NCI-H1417 treated with DMSO at 0.1 percent for 48 hours (cell line): ENCODE measurements at places on chromosomes 11 and 22.

GRCh38 chr11:30914143-30914762 lies 328.1 kb upstream of the MPPED2 start:
- no peak for DNase-seq

GRCh38 chr11:129414144-129414872 lies 38.7 kb downstream of the BARX2 start:
- DNase-seq = no peak

DNA sequence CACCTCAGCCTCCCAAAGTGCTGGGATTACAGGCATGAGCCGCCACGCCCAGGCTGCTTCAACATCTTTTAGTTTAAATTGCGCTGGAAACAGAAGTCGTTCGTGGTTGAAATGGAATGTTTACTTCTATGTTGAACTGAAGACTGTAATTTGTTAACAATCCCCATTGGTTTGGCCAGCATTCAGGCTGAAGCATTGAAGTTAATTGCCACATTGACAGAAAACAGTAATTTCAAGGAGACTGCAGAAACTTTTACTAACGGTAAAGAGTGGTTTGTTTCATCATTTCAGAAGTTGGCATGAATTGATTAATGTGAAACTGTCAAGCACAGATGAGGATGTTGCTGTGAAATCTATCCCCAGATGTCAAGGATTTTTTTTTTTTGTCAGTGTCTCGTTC lies 14.2 kb downstream of the AP5B1 start:
- DNase-seq = no peak

DNA sequence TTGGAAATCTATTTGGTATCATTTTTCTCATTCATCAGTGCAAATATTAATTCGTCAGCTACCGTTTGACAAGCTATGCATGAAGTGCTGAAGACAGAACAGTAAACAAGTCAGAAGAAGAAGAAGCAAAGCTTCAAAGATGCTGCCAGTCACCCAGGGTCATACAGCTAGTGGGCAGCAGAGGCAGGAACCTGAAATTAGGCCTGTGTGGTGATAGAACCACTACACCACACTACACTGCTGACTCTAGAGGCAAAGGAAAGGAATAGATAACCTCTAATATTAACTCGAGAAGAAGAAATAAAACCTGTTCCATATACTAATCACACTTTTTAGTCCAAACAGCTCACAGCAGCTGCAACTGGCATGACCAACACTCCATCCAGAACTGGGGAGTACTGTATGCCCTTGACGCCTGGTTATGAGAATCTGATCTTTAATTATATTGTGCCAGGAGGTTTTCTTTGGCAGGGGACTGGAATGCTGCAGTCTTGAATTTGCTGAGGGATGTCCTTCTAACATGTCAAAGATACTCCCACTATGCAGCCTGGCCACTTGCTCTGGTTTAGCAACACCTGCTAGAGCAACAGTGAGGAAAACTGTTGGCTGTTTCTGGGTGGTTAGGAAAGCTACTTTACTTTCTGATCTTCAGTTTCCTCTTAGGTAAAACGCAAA lies 73.0 kb downstream of the PAK1 start:
- no peak for DNase-seq

- DNase-seq = no peak
Observed at GRCh38 chr22:36183446-36183845, 18.2 kb downstream of the APOL4 start.

DNA sequence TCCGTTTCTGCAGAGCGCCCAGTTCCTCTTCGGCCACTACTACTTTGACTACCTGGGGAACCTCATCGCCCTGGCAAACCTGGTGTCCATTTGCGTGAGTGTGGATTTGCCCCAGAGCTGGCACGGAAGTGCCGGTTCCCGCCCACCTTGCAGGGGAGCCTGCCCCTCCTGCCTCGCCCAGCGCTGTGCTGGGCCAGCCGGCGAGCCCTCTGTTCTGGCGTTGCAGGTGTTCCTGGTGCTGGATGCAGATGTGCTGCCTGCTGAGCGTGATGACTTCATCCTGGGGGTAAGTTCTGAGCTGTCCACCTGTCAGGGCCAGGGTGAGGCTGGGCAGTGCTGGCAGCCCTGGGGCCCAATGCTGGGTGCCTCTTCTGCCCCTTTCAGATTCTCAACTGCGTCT lies 29.8 kb downstream of the TPCN2 start:
- no peak for DNase-seq

DNA sequence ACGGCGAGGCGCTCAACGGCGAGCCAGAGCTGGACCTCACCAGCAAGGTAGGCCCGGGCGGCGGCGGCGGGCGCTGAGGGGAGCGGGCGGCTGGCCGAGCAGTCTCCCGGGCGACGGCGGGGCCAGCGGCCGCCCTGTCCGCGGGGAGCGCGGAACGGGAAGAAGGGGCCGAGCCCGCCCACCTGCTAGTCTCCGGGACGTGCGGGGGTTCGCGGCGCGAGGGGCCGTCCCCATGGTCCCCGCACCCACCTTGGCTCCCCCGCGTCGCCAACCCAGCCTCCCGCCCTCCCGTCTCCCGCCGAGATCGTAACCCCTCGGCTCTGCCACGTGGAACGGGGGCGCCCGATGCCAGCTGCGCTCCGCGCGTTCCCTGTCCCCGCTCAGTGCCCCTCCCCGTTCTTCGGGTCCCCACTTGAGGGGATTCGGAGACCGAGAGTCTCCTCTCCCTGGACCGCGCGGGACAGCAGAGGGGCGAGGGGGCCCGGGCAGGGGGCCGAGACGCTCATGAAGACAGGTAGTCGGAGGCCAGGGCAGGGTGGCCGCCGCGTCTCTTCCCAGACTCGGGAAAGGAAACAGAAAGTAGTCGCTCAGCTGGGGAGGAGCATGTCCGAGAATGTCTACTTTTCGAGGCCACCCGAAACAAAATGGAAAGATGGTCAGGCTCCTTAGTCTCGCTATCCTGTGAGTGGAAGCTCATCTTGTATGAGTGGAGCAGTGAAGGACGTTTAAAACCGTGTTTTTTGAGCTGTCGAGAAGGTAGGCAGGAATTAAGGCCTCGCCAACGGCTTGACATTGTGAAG lies 557 bp downstream of the GTPBP1 start:
- no peak for DNase-seq

GRCh38 chr11:132126973-132127899 lies 756.8 kb downstream of the NTM start:
- peak; percentile 15 for DNase-seq

DNA sequence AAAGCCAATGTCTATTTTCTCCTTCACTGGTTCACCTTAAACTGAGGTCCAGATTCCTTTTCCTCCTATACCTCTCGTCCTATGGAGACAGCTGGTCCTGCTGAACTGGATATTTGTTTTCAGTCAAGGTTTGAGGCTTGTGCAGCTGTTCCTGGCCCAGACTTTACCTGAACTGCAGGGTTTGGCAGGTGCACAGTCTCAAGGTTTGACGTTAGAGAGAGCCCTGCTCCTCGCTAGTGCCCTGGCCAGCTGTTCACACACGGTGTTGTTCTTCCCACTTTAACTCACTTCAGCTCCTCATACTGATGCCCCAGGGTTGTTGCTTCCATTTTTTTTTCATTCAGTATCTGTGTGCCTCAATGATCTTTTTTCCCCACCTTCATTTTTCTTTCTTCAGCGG lies 74.0 kb upstream of the TTC12 start:
- no peak for DNase-seq

DNA sequence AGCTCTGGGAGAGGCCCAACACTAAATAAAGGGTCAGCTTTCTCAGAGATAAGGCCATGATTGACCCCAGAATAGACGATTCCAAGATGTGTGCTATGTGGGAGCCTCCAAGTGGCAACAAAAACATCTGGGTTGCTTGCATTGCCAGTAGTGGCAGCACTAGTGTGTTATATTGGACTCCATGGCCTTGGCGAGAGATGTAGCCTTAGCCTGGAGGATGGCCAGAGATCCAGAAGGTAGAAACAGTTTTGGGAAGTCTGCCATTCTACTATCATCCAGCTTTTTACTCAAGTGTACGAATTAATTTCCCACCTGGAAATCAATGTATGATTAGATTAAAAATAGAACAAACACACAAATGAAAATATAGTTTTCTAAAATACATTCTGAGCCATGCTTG lies 3.0 kb downstream of the OR8D4 start:
- no peak for DNase-seq

DNA sequence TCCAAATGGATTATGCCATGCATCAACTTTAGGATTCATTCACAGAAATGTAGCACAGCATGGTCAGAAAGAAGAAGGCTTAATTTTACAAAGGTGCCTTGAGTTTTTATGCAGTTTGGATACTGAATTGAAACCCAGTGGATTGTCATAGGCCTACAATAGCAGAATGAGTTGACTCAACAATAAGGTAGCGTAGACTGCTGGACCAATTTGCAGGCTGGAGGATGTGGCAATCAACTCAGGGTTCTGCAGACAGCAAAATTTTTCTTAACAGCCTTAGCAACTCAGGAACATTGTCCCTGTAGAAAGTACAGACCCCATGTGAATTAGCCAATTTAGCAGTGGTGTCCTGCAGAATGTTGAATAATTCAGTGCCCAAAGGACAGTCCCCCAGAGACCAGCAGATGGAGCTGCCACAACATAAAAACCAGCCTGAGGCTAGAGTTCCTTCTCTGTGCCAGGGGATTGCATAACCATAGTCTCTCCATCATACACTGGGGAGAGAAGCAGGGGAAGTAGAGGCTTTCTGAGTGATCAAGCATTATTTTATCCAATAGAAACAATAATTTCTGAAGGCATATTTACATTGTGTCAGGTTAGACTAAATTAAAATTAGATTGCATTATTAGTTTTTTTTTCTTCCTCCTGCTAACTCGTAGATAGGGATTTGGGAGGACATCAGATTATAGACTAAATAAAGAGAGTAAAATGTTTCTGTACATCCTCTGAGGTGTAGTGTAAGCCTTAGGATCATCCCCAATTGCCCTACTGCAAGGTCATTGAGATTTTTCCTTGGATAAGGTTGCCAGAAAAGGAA lies 20.3 kb upstream of the MRPL17 start:
- DNase-seq = no peak

- no peak for DNase-seq
Observed at GRCh38 chr22:27975381-27976013, 56.4 kb upstream of the PITPNB start.

DNA sequence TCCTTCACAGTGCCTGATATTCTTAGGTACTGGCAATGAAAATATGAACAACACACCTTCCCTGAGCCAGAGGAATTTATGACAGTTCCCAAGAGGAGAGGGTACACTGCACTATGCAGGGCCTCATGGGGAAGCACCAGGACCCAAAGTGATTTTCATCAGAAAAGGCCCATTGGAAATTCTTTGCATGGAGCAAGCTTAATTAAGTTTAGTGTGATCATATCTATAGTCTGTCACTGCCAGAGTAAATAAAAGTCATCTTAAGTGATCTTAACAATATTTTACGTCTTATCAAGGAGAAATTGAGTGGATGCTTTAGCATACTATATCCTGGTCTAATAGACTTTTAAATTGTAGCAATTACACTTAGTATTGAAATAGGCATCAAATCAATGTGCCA lies 86.5 kb downstream of the ACER3 start:
- DNase-seq = no peak

DNA sequence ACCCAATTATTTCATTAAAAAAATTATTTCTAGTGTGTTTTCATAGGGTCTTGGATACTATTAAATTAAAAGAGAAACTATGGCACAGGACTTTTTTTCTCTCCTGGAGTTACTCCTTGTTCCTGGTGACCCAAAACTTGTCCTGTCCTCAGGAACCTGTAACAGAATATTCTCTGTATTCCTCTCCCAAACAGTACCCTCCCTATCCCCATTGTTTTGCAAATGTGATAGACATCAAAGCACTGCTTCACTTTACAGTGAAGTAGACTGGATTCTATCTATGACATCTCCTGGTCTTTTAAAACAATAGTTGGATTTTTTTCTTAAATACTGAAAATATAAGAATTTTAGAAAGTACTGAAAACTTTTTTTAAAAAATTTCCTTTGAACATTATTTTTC lies 37.2 kb downstream of the FAR1 start:
- no peak for DNase-seq

DNA sequence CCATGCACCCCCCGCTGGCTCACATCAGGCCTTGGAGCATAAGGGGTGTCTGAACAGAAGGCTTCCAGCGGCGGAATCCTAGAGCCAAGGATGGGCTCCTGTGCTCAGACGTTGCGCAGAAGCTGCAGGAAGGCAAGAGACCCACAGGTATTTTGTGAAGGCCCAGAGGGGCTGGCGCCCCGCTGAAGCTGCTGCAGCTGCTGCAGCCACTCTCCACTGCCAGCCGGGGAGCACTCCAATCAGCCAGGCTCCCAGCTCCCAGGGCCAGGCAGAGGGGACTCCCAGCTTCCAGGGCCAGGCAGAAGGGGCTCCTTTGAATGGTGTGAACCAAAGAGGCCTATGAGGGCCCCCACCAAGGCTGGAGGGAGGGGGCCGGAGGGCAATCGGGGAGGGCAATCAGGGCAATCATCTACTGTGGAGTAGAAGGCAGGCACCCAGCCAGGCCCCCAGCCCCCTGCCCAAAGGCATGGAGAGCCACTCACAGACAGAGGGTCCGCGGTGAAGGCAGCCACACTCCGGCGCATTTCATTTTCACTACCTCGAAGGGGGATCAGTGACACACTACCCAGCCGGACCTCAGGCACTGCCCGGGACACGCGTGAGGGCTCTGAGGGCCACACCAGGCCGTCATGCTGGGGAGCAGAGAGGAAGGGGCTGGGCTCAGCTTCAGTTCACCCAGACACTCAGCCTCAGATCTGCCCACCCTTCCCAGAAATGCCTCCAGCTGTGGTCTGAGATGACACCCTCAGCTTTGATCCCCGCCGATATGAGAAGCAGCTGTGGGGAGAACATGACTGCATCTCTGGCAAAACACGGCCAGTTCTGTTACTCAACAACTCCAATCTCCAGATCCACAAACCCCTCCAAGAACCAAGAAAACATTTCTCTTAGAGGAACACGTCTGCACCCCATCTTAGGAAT lies 11.6 kb upstream of the PDE2A start:
- no peak for DNase-seq

GRCh38 chr11:105189581-105189980 lies 50.0 kb upstream of the CARD18 start:
- no peak for DNase-seq

- DNase-seq = no peak
Observed at GRCh38 chr11:82989628-82990404, 81.9 kb downstream of the RAB30 start.
